ENCODE measurements at places on chromosomes 6 and 20.
A peak's percentile ranks its signal among the peaks of the same experiment; 100 is the strongest.

GRCh38 chr6:40394381-40394780 lies 192.8 kb downstream of the LRFN2 start:
- no peak for DNase-seq

DNA sequence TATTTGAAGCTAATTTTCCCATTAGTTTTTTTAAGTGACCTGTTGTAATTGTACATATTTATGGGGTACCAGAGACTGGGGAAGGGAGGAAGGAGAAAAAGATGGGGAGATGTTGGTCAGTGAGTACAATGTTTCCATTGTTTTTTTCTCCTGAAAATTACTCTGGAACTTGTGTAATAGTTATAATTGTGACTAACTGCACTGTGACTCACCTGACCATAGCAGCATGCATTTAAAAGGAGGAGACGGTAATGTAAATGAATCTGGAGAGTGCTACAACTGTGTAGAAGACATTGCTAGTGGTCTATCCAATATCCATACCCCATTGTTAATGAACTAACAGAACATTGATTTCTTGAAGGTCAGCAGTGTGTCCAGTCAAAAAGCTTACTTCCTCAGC lies 133.4 kb downstream of the RFPL4B start:
- peak; percentile 66 for DNase-seq

DNA sequence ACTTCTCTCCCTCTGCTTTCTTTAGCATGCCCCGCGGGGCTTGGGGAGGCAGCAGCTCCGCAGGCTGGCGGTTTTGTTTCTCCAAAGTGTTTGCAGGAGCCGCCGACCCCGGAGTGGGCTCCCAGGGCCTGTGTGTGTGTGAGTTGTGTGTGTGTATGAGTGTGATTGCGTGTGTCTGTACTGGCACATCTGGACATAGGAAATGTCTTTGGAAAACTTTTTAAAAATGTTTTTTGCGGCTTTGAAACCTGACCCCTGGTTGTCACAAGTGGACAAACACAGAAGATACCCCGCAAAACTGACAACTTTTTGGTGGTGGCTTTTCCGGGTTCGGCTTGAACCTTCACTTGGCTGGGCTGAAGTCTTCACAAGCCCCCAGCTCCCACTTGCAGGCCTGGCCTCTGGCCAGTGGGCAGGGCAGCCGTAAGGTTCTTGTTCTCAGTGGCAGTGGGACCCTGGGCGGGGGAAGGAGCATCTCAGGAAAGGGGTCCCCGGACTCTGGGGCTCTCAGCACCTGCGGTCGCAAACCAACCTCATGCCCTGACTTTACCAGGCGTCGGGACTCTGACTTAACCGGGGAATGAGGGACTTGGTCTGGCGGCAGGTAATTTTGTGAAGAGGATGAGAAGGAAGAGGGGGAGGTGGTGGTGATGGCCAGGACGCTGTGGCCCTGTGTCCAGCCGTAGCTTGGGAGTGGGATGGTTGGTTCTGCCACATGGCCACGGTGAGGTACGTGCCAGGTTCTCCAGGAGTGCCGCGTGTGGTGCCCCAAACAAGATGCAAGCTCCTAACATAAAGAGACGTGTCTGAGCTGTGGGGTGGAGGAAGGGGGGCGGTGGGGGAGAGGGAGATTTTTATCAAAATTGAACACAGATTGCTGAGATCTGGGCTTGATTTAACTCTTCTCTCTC lies 619 bp downstream of the DAAM2 start:
- no peak for DNase-seq

DNA sequence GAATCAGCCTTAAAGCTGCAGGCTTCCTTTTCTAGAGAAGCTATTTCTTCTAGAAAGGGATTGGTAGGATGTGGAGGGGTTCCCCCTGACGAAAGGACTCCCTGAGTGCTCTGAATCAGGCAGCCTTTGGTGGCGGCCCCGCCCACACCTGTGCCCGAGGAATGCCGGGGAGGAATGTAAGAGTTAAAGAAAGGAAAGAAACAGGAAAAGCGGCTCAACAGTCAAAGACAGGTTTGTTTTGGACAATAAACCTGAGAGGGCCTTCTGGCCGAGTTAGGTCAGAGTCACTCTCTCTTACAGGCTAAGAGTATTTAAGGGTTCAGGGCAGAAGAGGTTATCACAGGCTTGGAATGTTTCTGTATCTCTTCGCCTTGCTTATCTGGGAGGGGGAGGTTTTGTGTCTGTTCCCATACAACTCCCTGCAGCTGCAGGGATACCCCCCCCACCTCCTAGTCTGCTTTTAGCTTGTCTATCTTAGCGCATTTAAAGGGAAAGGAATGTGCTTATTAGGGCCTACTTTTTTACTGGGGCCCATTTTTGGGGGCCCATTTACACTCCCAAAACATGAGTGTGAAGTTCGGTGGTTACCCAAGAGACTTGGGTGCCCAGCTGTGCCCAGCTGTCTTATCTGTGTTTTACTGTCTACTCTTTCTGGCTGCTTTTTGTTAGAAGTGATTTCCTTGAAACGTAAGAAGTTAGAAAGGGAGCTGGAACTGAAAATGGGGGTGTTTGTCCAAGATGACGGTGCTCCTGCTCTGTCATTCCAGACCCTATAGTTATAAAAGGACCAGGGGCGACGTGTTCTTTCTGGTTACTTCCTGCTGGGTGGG lies 32.8 kb downstream of the DYNLT1 start:
- no peak for DNase-seq

DNA sequence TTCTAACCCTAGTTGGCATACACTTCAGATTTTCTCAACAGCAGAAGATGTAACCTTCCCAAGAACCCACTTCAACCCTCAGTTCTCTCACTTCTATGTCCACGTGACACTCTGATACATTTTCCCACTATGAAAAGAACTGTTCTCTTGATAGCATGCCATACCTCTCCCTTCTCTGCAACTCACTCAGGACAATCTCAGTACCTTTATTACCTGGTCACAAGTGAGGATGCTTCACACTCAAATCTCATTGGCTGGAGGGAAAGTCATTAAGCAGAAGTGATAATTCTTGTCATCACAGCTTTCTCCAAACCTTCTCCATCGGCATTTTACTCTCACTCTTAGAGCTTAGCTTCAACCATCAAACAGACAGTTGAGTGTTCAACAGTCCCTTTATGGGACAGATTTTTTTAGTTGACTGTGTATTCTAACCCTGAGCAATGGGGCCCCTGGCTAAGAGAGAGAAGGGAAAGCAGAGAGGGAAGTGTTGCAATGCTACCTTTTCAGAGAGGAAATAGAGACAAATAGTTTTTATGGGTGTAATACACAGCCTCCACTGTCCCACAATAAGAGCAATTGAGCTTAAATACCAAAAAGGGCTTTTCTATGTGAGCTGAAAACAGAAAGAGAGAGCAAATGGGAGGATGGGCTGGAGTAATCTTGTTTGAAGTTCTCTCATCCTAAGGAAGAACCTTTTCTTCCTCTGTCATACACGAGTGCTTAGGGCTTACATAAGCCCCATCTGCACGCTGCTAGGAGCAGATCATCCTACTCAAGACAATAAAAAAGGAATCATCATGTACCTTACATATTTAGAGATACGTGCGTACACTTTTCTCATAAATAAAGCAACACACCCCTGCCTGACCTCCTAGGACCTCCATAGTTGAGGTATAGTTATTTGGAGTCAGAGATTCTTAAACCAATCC lies 16.0 kb downstream of the HLA-DPA1 start:
- no peak for DNase-seq
